ENCODE measurements at places on chromosomes 2 and 18. TPM values are rescaled to one million over a fixed set of nuclear protein-coding genes. Genes with fewer than 3 reads are reported as not detected.

TMEM247 gene
- not detected for total RNA-seq

FASTKD2 gene
- total RNA-seq = 58.1 TPM

FAM110C gene
- 0.26 TPM for total RNA-seq

CNGA3 gene
- not detected for total RNA-seq

CFC1 gene
- not detected for total RNA-seq

All from pulmonary artery endothelial cell (primary cell).